Progenitor cell of endocrine pancreas (in vitro differentiated cells): ENCODE measurements at places on chromosomes 3 and 15.

- no peak for DNase-seq
Observed at GRCh38 chr15:70172124-70172523, 74.4 kb upstream of the TLE3 start.

- DNase-seq: no peak
Observed at GRCh38 chr3:107938143-107938542, 152.7 kb downstream of the CD47 start.

- DNase-seq: no peak
Observed at GRCh38 chr3:188041895-188042294, 112.1 kb upstream of the LPP start.

GRCh38 chr3:106048946-106049481 is 180.2 kb upstream of the CBLB start:
- no peak for DNase-seq

DNA sequence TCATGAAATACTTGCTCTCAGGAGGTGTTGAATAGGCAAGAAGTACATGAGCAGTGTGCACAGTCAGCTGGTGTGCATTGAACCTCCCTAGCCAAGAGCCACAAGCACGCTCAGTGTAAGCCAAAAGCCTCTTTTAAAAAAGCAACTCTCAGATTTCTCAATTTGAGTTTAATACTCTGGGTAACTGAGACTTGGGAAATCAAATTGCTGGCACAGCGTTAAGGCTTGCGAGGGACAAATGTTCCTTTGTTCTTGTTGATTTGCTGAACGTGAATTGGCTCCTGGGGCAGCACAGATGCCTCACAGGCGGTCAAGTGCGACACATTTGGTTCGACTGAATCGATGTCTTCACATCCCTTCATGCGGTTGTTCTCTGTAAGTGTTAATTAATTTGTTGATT is at the start of gene FAM240A:
Gene FAM240A, plus strand, starts transcription at position 202 of the 400 bp plus-strand sequence. Its CDS starts 159 bp downstream, at position 361.
- DNase-seq: no peak

DNA sequence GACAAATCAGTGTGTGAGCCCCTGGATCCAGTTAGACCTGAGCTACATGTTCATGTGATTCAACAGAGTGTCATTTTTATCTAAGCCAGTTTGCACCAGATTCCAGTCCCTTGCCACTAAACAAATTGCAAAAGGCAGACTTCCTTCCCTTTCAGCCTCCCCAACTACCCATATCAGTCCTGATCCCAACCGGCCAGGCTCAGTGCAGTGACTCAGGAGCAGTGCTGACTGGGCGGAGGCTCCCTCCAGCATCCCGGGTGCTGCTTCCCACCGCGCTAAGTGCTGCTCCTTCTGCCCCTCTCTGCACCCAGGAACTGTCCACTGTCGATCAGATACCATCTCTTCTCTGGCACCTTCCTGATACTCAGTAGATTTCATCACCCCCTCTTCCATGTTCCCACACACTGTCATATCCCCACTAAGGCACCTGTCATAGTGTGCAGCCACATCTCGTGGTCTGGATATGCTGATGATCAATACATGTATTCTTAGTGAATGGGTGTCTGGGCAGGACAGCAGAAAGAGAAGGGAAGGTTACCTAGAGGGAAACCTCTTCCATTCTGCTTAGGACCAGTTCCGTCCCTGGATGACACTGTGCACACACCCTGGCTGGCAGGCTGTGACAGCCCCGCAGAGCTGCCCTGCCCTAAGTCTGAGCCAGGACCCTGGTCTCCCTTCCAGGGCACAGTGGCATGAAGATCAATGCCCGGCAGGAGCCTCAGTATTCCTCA is 108.8 kb upstream of the RAD18 start:
- DNase-seq: no peak

GRCh38 chr15:87567406-87568030 is 689.0 kb downstream of the NTRK3 start:
- no peak for DNase-seq

DNA sequence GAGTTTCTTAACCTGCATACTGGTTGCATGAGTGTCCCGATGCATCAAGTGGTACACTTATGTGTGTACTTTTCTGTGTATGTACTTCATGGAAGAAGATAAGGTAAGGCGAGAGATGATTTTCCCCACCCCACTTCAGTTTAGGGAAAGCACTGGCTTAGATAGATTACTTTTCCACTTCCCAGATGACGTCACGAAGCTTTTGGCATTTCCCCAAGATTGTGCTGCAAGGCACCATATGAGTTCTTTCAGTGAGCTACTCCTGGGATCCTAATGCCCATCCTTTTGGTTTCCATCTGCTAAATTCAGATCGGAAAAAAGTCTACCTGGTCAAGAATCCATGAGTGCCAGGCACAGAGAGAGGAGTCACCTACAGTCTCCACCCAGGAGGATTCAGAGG is 4.5 kb downstream of the IL17RB start:
- DNase-seq: no peak

DNA sequence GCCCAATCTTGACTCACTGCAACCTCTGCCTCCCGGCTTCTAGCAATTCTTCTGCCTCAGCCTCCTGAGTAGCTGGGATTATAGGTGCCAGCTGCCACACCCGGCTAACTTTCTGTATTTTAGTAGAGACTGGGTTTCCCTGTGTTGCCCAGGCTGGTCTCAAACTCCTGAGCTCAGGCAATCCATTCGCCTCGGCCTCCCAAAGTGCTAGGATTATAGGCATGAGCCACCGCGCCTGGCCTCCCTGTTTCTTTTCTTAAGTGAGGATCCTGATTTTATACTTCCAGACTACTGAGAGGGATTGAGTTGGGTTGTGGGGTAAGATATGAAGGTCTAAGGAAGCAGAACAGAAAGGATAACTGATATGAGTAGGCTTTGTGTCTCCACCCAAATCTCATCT is 106.8 kb downstream of the CNTN3 start:
- no peak for DNase-seq

GRCh38 chr3:169072494-169072893 is 591.0 kb downstream of the MECOM start:
- DNase-seq: no peak

DNA sequence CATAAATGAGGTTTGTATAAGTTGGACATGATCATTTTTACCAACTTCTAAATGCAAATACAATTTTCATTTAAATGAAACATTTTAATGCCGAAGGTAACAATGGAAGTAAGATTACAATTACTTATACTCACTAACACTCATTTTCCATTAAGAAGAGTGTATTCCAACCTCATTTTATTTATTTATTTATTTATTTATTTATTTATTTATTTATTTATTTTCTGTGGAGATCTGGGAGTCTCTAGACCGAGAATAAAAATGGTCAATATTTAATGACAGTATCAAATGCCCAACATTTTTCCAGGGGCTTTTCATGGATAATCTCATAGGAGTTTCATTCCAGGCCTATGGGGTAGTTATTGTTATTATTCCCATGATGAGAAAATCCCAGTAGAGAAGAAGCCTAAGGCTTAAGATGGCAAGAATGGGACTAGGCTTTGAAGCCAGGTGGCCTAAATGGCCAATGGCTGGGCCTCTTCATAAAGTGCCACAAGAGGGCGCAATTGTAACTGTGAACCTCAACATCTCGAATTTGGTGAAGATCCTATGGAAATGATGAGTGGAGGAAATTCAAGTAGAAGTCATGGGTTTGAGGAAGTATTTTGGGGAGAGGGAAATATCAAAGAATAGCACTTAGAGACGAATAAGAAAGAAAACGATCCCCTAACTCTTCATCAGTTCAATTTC is 21.3 kb downstream of the VGLL3 start:
- no peak for DNase-seq

DNA sequence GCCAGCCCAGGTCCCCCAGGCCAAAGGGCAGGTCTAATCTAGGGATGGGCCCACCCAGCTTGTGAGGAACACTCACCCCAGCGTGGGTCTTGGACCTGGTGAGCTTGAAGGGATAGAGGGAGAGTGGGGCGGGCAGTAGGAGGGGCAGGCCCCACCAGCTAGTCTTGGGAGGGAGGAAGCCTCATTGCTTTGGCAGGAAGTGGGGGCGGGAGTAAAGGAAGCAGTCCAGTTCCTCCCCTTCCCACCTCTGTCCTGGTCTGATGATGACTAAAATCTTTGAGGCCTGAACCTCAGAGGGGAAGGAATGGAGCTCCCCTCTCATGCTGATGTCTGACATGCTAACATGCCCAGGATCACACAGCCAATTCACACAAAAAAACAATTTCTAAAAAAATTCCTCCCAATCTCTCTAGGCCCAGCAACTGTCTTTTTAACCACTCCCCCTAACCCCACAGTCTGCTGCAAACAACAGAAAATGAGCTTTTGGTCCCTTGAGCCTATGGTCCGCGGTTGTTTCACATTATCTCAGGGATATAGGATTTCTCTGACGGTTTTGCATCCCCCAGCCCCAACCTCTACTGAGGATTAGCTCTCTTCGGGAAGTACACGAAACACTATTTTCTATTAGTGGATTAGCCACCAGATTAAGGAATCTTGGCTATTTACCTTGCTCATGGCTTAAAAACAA is 30.7 kb upstream of the DUSP7 start:
- no peak for DNase-seq

DNA sequence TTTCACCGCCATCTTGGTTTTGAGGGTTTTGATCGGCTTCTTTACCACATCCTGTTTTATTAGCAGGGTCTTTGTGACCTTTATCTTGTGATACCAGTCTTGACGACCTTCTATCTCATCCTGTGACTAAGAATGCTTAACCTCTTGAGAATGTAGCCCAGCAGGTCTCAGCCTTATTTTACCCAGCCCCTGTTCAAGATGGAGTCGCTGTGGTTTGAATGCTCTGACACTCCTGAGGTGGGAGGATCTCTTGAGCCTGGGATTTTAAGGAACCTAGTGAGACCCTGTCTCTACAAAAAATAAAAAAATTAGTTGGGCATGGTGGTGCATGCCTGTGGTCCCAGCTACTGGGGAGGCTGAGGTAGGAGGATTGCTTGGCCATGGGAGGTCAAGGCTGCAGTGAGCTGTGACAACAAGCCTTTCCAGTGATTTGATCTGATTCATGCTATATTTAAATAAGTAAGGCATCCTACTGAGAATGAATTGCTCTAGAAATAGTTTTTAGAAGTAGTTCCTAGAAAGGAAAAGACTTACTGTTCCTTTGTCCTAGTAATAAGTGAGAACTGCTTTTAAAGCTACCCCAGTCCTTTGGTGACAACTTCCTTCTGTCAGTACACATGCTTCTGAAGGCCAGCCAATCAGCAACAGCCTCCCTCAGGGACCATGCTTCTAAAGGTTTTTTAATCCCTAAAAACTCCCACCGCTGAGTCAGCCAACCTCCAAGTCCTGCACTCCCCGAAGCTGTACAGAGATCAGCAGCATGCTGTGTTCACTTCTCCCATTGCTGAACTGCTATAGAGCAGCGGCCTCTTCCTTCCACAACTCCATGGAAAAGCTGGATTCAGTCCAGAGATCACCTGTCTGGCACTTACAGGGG is 9.1 kb upstream of the CEMIP start:
- no peak for DNase-seq

GRCh38 chr15:29393443-29393842 is 123.8 kb upstream of the NSMCE3 start:
- no peak for DNase-seq

DNA sequence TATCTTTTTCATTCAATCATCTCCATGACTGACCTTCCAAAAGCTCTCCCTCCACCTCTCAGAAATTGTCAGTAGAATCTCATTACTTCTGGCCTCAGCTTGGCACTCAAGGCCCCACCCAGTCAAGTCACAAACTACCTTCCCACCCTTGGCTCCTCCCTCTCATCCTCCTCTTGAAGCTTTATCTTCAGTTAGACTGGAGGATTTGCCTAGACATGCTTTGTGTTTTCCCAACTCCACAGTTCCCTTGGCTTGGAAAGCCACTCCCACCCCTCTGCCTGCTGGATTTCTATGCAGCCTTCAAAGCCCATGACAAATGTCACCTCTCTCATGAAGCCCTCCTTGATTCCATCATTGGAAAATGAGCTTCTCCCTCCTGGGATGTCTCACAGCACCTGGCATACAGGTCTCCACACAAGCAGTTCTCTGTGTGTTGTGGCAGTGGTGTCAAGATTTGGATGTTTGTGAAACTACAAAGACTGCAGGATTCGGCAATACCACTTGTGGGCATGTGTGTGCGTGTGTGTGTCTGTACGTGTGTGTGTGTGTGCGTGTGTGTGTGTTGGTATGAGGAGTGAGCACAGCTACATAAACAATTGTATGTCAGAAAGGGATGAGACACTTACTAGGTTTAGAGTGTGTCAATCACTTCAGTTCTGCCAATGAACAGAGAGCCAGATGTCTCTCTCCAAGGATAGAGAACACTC is 45.3 kb upstream of the VPS8 start:
- no peak for DNase-seq

DNA sequence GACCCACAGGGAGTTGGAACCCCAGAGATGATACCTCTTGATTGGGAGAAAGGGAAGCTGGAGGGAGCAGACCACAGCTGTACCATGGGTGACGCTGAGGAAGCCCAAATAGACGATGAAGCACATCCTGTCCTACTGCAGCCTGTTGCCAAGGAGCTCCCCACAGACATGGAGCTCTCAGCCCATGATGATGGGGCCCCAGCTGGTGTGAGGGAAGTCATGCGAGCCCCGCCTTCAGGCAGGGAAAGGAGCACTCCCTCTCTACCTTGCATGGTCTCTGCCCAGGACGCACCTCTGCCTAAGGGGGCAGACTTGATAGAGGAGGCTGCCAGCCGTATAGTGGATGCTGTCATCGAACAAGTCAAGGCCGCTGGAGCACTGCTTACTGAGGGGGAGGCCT is 201.1 kb downstream of the AKAP13 start:
- DNase-seq: no peak

GRCh38 chr15:32656091-32656490 is 14.6 kb downstream of the SCG5 start:
- DNase-seq: no peak

- DNase-seq: no peak
Observed at GRCh38 chr3:46725621-46726314, 8.1 kb upstream of the PRSS50 start.

DNA sequence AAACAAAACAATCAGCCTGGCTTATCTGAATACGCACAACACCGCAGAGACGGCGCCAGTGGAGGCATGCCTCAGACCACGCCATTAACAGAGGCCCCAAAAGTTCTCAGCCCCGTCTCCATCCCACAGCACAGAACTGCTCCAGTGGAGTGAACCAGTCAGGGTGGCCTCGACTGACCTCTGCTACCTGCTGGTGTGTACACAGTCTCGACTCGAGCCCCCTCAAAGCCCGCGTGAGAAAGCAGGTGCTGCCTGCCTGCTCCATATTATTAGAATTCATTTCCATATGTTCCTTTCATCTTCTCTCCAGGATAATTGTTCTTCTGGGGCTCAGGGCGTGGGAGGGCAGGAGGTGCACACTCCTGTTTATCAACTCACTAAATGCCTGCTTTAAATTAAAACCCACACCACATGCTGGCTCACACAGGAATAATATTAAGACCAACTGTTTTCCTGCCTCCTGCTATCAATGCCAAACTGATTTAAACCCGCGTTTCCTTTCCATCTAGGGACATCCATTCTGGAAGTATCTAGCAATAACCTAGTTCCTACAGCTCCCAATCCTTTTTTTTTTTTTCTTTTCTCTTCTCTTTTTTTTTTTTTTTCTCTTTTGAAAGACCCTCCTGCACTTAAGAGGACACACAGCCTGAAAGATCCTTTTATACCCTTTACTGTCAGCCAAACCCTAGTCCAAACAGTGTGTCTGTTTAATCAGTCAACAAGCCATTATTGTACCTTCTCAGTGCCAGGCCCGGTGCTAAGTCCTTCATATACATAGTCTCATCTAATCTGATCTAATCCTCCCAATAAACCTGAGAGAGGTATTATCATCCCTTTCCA is 101.2 kb downstream of the TLE3 start:
- no peak for DNase-seq
